ENCODE measurements at places on chromosomes 12 and 14. TPM values are rescaled to one million over a fixed set of nuclear protein-coding genes. Genes with fewer than 3 reads are reported as not detected.

Gene AQP2
- not detected for polyA plus RNA-seq

Gene GPR132
- 37.2 TPM for polyA plus RNA-seq

Gene SERPINA12
- polyA plus RNA-seq: not detected

Gene TSHR
- polyA plus RNA-seq: not detected

Gene NANOG
- not detected for polyA plus RNA-seq

Gene HRK
- polyA plus RNA-seq: 3.7 TPM

Gene EML5
- polyA plus RNA-seq: 0.61 TPM
